ENCODE measurements at places on chromosomes 13 and 19. TPM values are rescaled to one million over a fixed set of nuclear protein-coding genes. Genes with fewer than 3 reads are reported as not detected.
A peak's percentile ranks its signal among the peaks of the same experiment; 100 is the strongest.

SIGLEC11 gene
- 2.9 TPM for total RNA-seq

RFPL4AL1 gene
- total RNA-seq = not detected

BORA gene
- 0.83 TPM for total RNA-seq

RNF225 gene
- not detected for total RNA-seq

SIGLEC10 gene
- 2.9 TPM for total RNA-seq

CABP5 gene
- not detected for total RNA-seq

ZNF729 gene
- not detected for total RNA-seq

ZSWIM9 gene
- 15.2 TPM for total RNA-seq

DNA sequence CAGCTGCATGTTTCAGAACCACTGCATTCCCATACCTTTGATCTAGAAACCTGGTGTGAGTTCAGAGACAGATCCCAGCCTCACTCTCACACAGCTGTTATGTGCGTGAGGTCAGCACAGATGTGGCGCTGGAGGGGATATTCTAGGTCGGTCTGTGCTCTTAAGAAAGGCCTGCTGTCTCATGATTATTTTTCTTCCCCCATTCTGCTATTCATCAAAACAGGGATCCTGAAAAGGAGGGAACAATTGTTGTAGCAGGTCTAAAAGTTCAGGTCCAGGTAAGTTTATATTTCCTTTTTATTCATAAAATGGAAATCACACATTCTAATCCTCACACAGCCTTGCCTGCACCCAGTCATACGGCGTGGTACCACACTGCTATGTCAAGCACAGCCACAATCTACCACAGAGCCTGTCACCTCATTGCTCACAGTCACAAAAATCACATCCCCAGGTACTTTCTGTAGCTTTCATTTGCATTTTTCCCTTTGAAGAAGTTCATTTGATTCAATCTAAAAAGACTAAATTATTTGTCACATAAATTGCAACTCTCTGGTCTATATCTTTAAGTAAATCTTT is 867 bp downstream of the ZNF546 start:
- no peak for DNase-seq

- DNase-seq = peak; percentile 89
Observed at GRCh38 chr13:48642061-48642460, 11.7 kb upstream of the CYSLTR2 start.

DNA sequence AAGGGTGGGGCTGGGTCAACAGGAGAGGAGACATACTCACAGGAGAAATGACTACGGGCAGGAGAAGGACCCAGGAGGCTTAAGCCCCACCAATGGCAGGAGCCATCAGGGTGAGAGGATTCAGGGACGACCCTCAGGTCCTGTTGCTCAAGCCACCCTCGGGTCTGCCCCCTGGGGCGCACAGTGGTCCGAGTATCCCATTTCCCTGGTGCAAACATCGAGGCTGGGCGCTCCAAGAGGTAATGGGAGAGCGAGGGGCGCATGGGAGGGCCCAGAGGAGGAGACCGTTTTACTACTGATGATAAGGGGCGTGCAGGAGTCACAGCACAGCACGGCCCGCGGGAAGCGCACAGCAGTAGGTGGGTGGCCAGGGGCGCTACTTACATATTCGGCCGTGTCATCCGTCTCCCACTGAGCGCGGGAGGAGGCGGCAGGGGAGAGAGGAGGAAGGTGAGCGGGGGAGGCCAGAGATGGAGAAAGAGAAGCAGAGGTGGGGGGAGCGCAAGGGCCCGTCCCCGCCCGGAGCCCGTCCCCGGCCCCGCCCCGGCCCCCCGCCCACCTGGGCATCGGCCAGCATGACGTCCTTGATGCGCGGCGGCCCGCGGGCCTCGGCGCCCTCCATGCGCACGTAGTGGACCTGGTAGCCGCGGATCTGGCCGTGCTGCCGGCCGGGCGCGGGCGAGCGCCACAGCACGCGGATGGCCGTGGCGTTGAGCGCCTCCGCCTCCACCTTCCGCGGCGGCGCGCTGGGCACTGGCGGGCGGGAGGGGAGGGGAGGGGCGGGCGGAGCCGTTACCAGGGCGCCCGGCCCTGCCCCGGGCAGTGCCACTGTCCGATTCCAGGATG is 111.5 kb downstream of the PTPRS start:
- DNase-seq = no peak

DNA sequence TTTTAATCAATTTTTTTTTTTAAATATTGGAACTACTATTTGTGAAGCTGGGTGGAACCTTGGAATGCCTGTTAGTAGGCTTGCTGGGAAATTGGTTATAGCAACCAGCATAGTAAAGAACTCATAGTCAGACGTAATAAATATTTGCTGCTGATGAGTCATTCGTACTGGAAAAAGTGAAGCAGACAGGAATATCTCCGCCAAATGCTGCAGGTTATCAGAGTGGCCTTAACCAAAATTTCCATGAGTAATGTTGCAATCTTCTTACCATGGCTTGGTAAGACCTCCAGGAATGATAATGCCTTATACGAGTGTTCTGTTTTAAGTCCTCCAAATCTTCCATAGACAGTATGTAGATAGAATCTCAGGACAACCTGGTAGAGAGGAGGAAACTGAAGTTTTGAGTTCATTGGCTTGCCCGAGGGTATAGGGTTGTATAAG is 34.2 kb downstream of the MBNL2 start:
- no peak for DNase-seq

GRCh38 chr19:56839652-56840450 is 675 bp downstream of the PEG3 start:
- DNase-seq = peak; percentile 96

GRCh38 chr13:92317066-92317465 is 909.5 kb upstream of the GPC6 start:
- DNase-seq = no peak

DNA sequence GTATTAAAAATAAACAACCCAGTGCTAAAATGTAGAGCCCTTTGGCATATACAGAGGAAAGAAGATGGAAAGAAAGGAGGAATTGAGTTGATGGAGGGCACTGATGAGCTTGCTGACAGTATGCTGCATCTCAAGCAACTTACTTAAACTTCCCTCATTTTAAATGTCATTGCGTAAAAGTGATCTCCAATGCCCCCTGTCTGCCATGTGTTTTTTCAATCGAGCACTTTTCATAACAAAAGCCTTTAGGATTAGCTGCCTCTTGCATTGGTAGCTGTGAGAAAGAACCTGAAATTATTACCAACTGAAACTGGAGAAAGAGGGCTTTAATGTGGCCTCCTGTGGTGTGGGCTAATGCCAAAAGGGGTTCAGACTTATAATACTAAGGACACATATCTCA is 541.6 kb downstream of the SUCLA2 start:
- DNase-seq = no peak

- no peak for DNase-seq
Observed at GRCh38 chr19:2112516-2113320, 16.0 kb downstream of the IZUMO4 start.

DNA sequence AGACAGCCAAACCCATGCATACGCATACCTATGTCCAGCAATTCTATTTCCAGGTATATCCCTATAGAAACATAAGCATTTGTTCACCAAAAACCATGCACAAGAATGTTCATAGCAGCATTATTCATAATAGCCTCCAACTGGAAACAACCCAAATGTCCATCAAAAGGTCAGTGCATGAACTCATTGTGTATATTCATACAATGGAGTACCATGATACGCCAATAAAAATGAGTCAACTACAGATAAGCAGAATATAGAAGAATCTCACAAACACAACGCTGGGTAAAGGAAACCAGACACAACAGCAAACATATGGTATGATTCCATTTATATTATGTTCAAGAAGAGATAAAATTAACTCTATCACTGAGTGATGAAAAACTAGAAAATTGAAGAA is 23.8 kb downstream of the DEDD2 start:
- DNase-seq = no peak

DNA sequence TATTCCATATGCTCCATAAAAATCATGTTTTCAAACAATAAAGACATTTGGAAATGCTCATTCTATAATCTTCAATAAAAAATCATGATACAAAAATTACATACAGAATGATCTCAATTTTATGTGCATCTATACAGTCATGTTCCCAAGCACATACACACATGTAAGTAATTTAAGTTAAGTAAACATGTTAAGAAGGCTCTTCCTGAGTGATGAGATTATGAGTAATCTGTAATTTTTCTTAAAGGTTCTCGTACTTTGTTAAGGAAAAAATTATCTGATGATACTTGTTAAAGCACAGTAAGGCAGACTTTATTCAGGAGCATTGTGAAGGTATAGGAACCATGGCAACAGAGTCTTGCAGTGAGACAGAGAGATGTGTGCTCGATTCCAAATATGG is 30.0 kb upstream of the DLEU7 start:
- DNase-seq = no peak

DNA sequence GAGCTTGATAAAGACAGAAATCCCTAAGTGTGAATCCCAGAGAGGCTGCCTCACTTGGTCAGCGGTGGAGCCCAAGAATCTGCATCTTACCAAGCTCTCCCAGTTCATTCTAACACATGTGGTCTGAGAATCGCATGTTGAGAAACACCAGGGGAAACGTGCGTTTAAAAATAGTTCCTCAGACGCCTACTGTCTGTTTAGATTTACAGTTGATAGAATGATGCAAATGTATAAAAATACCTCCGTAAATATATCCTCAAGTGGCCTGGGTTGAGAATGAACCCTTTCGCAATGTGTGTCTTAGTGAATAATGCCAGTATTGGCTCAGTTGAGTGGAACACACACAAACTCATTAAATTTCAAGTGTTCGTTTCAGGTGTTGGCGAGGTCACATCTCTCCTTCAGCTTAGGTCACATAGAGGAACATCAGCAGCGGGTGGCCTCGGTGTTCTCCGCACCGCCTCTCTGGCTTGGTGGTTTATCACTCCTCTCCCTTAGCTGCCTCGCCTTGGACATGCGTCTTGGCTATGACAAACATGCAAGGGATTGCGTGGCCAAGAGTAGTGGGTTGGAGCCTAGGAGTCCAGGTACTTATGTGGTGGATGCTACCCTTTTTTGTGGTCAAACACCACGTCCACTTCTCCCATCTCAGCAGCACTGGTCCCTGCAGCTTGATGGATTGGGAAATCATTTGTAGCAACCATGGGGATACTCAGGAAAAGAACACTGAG is 117.6 kb upstream of the SPATA13 start:
- no peak for DNase-seq

- DNase-seq = no peak
Observed at GRCh38 chr19:18586306-18586705, 2.3 kb upstream of the REX1BD start.

- DNase-seq = no peak
Observed at GRCh38 chr13:46551410-46552302, 1.3 kb upstream of the LRCH1 start.

DNA sequence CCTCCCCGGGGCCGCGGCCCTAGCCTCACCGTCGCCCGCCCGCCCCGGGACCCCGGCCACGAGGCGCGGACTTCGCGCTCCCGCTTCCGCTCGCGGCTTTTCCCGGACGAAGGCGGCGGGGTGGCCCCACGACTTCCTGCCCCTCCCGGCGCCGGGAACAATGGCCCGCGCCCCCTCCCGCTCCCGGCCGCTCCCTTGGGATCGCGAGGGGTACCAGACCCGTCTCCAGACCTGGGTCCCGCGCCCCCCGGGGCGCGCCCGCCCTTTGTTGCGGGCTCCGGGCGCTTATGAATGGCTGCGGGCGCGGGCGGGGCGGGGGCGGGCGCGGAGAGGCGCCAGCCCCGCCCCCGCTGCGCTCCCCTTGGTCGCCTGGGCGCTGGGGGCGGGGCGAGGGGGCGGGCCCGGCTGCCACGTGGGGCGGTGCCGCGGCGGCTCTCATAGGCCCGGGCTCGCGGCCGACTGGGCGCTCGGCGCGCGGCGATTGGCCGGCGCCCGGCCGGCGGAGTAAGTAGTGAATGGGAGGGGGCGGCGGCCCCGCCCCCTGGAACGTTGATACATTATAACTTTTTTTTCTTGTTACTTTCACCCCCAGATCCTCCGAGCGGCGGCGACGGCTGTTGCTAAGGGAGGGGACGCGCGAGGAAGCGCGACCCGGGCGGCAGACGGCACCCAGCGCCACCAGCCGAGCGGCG is 1.1 kb downstream of the MIDN start:
- DNase-seq = peak; percentile 98

- no peak for DNase-seq
Observed at GRCh38 chr13:23946900-23947299, 49.6 kb upstream of the C1QTNF9B start.

GRCh38 chr19:53977991-53978731 is 13.3 kb upstream of the CACNG6 start:
- DNase-seq = no peak

GRCh38 chr19:42088471-42089190 is 12.7 kb downstream of the ZNF574 start:
- no peak for DNase-seq

- peak; percentile 29 for DNase-seq
Observed at GRCh38 chr19:40149501-40149900, 41.7 kb upstream of the MAP3K10 start.

GRCh38 chr13:76023652-76024051 is 387.5 kb downstream of the LMO7 start:
- no peak for DNase-seq

Data from esophagus muscularis mucosa (tissue), 4 donors.